ENCODE measurements at places on chromosomes 11 and 22.

DNA sequence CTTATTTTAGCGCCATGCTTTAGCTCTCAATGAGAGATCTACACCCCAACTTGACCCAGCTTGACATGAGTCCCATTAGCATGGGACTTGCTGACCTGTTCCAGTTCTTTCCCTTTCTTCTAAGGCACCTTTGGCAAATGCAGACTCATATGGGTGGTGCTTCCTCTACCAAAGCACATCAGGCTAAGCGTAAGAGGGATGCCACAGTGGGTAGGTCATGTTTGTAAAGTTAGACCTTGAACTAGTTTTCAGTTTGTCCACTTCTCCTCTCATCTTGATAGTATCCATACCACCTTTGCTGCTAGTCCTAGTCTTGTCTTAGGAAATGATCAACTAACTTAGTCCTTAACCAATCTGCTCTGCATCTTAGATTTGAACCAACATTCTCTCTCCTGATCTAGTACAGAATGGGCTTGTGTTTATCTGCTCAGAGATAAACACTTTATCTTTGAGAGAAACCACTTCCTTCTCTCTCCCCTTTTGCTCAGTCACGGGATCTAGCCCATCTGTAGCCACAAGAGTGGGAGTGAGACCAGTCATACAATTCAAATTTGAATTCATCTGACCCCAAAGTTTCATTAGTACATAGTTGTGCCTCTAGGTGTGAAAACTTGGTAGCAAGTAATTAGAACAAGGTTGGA is 72.1 kb upstream of the CD44 start:
- DNase-seq = no peak

DNA sequence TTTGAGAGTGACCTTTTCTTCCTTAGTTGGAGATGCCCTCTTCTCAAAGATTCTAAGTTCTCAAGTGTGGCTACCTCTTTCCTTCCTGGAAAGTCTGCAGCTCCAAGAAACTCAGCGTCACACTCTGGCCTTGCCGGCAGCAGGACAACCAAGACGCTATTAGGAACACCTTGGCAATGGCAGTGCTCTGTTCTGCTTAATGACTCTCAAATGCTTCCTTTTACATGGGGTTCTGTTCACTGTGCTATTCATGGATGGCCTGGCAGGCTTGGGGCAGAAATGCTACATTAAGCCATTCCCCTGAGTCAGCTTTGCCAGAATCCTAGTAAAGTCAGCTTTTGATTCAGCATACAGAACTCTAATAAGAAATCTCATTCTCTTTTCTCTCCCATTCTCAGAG is 25.9 kb downstream of the LARGE2 start:
- DNase-seq = no peak

DNA sequence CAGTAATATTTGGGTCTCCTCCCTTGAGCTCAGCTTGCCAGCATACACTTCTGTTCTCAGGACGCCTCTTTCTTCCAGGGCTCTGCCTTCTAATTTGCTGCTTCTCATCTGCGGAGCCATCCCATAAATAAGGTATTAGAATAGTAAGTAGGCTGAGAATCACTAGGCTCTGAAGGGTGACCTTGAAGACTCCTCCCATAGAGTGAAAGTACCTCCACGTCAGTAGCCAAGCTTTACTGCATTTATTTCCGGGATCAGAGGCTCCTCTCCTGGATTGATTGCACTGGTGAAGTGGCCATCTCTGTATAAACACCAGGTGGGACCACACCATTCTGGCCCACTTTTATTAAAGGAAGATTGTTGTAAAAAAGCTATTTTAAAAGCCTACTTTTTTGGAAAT is 315.5 kb downstream of the FAT3 start:
- DNase-seq = no peak

GRCh38 chr11:75264356-75264755 is 23.8 kb downstream of the TPBGL start:
- DNase-seq = no peak

DNA sequence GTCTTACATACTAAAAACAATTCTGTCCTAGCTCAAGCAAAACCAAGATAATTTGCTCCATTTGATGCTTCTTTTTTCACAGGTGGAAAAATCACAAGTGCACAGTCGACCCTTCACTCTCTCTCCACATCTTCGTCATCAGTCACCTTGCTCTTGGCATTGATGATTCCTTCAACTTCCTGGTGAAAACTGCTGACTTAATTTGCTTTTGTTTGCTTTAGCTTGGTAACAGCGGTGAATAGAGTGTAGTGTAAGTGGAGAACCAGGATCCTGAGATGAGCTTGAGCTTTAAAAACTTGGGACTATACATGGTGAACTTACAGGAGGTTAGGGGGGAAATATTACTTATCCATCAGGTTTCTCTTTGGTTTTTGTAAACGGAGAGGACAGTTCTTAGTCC is 331.1 kb upstream of the ARHGAP42 start:
- DNase-seq = no peak

DNA sequence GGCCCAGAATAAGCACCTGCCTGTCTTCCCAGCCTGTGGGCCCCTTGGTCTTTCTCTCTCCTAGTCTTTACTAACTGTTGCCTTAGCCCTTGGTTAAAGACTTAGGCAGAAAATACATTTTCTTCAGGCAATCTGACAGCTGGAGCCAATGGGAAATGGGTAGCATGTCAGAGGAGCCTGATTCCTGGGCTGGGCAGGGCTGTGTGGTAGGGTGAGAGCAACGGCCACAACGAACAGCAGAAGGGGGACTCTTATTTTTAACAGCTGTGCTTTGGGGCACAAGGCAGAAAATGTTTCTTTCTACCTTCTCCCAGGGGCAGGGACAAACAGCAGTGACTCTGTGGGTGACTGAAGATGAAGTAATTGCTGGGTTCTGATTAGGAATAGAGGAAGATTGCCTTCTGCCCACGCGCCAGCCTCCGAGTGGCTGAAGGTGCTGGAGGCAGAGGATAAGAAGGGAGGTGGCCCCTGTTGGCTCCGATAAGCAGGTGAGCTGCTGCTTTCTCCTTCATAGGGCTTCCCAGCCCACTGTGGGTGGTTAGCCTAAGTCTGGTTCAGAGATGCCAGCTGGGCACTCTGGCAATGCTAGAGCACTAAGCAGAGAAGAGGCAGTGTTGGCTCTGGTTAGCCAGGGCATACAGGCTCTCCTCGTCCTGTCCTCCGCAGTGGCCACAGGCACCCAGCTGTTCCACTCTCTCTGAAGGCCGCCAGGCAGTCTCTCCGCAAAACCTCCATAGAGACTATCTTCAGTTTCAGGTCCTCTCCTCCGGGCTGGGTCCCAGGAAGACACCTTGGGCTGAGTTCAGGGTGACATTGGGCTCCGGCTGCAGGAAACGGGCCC is 1.5 kb downstream of the YPEL4 start:
- no peak for DNase-seq

DNA sequence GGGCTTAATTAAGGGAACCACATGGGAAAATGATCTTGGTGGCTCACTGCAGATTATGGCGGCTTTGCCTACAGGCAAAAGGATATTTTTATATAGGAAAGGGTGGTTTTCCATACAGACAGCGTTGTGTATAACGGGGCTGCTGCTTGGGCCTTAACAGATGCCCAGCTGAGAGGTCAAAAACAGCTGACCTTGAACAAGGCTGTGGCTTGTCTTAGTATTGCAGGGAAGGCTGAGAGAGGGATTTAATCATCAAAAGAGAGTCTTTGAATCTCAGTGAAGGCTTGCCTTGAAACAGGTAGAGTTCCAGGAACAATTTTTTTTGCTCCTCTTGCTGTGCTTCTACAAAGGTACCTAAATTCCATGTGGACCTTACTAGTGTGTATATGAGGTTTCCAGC is 301.6 kb upstream of the C11orf87 start:
- no peak for DNase-seq

DNA sequence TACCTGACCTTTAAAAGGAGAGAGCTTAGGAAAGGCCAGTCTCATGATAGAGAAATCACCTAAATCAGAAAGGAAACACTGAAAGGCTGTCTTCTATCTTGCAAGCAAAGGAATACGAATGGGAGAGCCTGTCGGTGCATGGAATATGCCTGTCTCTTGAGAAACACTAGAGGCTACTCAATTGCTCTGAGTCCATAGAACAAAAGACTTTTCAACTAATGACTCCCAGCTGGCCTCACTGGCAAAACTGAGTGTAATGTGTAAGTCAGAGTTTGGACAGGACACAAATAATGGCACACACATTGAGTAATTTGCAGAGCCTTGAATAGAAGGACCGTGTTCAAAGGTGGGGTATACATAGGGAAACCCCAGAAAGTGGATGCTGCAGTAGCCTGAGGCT is 171.0 kb upstream of the ARHGAP20 start:
- no peak for DNase-seq

DNA sequence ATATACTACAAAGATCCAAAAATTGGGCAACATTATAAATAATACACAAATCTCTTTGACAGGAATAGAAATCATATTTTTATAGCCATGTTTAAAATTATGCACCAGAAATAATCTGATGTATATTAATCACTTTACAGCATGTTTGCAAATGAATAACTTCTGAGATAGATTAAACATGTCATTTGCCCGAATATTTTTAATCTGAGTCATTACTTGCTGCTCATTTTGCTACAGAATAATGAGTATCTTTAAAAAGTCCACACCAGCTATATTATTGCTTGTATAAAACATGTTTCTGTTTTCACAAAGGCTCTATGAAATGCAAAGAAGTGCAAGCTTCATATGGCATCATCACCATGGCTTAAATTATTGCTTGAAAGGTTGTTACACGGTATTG is 336.8 kb downstream of the GUCY1A2 start:
- no peak for DNase-seq

DNA sequence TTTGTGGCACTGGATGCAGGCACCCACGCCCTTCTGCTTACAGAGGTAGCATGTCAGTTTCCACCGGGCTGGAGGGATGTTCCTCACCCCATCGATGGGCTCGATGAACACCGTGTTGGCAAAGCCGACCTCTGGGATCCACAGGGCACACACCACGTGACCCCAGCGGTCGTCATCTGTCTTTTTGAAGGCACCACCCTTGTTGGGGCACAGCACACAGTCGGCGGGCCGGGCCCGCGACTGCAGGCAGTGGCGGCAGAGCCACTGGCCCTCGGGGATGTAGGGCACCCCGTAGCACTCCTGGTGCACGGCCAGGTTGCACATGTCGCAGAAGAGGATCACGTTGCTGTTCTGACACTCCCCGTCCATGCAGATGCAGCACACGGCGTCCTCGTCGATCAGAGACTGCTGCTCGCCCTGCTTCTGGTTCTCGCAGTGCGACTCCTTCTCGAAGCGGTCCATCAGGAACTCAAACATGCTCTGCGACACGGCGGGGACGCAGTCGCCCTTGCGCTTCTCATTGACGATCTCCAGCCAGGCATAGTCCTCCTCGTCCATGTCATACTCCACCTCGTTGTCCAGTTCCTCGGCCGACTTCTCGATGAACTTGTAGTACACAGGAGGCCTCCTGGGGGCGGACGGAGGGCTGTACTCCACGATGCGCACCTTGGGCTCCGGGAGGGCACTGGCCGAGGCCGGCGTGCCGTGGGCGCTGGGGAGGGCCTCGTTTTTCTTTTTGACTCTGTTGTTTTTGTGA is 4.2 kb downstream of the BRD1 start:
- DNase-seq = no peak

- no peak for DNase-seq
Observed at GRCh38 chr11:280706-281485, 2.7 kb downstream of the NLRP6 start.

DNA sequence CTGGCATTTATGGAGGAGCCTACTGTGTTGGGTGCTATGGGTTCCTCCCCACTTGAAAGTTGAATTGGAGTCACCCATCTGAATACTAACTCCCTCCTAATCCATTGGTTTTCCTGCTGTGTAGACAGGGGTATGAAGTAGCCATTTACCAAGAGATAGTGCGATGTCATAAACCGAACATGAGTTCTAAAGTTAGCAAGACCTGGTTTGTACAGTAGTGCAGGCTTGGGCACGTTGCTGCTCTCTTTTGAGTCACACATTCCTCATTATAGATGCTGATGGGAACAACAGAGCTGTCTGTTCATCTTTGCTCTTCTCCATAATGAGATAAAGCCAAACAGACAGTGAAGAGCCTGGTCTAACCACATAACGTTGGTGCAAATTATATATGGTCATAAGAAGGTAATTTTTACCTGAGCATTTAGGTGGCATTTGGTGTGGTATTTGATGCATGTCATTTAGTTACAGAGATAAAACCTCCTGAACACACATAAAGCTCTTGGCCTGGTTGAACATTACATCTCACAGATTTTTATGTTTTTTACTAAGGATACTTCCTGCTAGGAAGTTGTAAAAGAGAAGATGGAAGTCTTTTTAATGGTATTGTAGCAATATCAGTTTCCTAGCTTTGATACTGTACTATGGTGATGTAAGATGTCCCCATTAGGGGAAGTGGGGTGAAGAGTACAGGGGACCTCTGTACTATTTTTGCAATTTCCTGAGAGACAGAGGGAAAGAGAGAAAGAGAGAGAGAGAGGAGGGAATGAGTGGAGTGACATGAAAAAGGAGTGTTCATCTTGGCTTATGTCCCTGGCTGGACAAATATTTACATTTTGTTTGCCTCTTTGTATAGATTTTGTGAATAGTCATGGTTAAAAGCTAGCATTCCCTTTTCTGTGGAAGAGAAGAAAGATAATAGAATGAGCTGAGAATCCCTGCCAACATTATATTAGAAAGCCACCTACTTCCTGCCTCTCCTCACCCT is 27.9 kb downstream of the GRAP2 start:
- no peak for DNase-seq

DNA sequence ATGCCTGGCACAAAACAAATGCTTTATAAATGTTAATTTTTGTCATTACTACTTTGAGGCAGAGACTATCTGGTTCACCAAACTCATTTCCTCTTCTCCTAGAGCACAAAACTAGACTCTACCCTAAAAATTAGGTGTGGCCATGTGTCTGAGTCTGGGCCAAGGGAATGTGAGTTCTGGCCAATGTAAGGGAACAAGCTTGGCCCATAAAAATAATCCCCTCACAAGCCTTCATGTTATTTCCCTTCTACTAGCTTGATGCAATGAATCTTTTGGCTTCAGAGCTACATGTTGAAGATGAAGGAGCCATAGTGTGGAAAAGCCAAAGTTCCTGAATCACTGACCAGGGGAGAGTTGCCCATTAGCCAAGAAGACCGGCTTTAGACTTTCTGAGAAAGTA is 406.5 kb upstream of the CCDC90B start:
- no peak for DNase-seq

DNA sequence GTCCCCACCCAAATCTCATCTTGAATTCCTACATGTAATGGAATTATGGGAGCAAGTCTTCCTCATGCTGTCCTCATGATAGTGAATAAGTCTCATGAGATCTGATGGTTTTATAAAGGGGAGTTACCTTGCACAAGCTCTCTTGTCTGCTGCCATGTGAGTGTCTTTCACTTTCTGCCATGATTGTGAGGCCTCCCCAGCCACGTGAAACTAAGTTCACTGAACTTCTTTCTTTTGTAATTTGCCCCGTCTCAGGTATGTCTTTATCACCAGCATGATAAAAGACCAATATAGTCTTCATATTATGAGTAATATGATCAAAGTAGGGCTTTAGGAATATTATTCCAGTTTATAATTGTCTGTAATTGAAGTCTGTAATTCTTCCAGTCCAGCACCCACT is 86.3 kb upstream of the ANO5 start:
- DNase-seq = no peak
